ENCODE measurements at places on chromosomes 5 and 9.
A peak's percentile ranks its signal among the peaks of the same experiment; 100 is the strongest.

DNA sequence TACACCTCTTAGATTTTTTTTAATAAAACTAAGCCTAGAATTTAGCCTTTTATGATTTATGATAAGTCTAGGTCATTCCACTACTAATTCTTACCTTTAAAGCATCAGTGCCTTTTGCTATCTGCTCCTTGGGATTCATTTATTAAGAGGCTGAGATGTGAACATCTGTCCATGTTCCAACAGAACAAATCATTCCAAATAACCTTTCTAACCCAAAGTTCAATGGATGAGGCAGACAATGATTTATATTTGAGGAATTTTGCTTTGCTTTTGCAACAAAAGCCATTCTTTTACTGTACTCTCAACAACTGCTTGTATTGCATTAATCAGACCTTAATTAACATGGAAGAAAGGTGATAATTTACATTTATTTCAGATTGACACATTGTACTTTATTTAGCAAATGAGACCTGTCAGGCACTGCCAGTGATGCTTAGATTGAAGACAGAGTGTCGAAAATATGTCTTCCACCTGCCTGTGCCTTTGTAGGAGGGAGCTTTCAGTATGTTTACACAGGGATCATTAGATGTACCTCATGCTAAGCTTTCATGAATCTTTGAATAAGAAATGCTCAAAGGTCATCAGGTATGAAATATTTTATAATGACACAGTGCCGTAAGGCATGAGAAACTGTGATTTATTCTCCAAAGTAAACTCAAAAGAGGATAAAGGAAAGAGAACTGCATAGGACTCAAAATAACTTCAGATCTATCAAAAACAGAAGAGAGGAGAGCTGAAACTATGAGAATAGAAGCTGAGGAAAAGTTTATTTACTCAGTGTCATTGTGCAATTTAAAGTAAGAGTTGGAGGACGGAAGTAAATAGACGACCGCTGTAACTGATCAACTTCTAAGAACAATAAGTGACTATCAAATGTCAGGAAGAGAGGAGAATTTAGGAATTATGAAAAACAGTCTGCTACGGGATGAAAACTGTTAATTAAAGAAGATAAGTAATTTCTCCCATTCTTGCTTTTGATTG lies 36.7 kb upstream of the IZUMO3 start:
- no peak for DNase-seq

DNA sequence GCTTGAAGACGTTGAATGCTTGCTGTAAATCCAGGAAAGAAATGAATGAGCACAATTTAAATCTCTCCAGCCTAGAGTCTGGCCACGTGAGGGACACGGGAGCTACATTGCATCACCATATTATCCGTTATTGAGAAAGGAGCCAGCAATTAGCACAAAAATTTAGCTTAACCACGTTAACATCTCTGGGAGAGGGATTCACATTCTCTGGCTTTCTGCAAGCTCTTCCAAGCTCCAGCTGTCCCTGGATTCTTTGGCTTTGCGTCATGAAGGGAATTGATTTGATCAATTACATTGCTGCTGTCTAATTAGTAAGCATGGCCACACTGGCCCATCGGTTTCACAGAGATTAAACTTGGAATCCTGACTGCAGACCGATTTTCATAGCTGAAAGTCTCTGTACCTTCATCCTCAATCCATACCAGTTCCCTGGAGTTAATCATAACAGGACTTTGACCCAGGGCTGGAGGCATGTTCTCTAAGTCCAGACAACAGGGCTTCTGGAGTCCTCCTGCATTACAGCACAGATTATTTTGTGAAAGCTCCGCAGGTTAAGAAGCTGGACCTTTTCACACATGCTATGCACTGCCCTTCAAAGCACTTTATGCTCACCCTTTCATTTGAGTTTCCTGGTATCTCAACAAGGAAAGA lies 31.6 kb downstream of the ADRA1B start:
- DNase-seq: no peak

DNA sequence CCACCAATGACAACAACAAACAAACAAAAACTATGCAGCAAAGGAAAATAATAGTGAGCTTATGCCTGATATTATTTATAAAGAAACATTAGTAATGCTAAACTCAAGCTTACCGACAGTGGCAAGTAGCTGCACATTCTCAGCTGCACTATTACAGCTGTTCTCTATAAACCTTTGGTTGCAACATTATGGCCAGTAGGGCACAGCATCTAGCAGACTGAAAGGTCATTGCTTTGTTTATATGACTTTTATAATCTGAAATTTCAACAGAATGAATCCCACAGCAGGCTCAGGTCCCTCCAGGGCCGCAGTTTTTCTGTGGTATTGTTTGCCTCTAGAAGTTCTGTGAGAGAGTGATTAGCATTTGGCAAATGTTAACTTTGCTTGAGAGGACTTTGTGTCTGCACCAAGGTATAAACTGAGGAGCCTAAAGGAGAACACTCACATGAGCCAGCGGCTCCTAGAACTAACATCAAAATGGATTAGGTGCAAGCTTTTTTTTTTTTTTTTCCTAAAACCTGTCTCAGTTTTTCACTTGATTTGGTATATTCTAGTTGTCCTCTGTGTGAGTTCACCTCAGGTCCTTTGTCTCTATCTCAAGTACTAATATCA lies 58.3 kb downstream of the IZUMO3 start:
- no peak for DNase-seq

GRCh38 chr5:106127985-106128384 lies 1542.8 kb downstream of the EFNA5 start:
- peak; percentile 6 for DNase-seq

DNA sequence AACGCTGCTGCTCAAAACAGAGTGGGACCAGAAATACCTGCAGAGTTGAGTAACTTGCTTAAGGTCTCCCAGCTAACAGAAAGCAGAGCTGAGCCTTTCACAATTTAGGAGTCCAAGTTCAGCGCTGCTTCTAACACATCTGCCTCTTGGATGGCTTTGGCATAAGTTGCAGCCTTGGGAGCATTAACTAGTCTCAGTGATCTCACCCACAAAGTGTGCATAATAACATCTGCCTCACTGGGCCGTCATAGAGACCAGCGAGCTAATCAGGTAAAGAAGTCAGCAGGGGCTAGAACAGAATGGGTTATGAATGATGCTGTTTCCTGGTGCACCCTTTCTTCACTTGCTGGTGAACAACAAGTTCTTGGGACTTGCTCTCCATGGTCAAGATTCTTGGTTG lies 36.5 kb downstream of the WWC1 start:
- no peak for DNase-seq

DNA sequence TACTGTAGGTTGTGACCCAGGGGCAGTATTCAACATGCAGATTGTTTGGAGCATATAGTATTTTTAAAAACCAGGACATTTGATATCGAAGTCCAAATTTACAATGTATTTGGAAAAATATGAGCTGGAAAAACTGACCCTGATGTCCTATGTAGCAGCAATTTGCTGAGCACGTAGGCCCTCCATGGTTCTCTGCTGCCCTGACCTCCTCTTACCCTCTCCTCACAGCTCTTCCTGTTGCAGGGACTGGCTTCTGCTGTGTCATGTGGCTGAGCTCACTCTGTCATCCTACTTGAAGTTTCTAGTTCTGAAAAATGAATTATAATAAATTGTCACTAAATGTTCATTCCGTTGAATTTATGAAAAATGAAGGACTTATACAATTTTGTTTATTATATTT lies 4.1 kb upstream of the ASPN start:
- no peak for DNase-seq

- DNase-seq: no peak
Measured at GRCh38 chr5:21184581-21184980, 1196.6 kb upstream of the CDH18 start.

GRCh38 chr9:116230051-116230632 lies 76.6 kb downstream of the PAPPA start:
- no peak for DNase-seq

DNA sequence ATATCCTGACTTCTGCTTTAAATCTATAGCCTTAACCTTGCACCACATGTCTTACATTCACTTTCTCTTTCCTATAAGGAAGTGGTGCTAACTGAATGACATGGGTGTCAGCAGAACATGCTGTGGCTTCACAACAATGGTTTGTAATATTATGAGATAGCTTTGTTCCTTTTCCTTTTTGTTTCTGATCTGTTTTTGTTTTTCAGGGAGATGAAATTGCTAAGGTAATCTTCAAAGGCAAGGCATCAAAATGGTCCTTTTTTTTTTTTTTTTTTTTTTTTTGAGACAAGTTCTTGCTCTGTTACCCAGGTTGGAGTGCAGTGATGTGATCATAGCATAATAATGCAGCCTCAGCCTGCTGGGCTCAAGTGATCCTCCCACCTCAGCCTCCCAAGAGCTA lies 53.6 kb upstream of the RANBP6 start:
- DNase-seq: no peak

DNA sequence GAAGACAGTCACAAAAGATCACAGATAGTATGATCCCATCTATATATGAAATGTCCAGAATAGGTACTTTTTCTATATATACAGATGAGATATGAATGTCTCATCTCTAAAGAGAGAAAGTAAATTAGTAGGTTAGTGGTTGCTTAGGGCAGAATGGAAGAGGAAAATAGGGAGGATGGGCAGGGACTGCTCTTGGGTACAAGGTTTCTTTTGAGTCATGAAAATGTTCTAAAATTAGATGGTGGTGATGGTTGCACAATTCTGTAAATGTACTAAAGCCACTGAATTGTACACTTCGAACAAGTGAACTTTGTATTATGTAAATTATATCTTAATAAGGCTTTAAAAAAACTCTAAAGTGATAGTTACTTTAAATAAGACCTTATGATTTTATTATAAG lies 59.6 kb upstream of the GRAMD2B start:
- DNase-seq: no peak

All from GM06990 (cell line).